ENCODE measurements at places on chromosomes 11 and 22.

DNA sequence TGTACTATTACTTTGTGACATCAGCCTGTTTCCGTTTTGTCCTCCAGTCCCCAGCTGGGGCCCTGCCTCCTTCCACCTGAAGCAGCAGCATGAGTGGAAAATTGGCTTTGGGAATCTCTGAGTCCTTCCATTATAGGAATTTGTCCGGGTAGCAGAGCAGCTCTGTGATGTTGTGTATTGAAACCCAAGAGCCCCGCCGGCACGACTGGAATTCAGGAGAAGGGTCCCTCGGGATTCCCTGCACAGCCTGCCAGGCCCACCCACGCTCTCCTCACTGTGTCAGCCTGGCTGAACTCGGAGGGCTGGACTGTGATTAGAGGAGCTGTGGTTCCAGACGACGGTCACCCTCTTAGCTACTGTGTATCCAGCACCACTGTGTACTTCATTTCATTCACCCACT lies 18.8 kb upstream of the TSPAN18 start:
- DNase-seq: no peak

GRCh38 chr22:46560696-46561295 lies 23.4 kb upstream of the CELSR1 start:
- DNase-seq: no peak

DNA sequence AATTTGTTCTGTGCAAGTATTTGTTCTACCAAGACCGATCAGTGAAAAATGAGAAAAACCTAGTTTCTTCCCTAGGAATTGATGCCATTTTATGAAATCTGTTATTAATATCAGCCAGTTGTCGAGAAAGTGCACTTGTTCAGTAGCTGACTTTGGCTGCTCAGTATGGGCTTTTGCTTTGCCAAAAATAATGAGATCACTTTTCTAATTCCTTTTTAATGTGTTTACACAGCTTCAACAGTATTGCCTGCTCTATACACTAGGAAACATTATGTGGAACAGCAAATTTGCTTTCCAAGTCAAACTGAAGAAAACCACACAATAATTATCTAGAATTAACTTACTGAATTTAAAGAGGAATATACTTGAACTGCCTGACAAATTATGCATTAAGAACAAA lies 34.4 kb downstream of the SCUBE2 start:
- no peak for DNase-seq

DNA sequence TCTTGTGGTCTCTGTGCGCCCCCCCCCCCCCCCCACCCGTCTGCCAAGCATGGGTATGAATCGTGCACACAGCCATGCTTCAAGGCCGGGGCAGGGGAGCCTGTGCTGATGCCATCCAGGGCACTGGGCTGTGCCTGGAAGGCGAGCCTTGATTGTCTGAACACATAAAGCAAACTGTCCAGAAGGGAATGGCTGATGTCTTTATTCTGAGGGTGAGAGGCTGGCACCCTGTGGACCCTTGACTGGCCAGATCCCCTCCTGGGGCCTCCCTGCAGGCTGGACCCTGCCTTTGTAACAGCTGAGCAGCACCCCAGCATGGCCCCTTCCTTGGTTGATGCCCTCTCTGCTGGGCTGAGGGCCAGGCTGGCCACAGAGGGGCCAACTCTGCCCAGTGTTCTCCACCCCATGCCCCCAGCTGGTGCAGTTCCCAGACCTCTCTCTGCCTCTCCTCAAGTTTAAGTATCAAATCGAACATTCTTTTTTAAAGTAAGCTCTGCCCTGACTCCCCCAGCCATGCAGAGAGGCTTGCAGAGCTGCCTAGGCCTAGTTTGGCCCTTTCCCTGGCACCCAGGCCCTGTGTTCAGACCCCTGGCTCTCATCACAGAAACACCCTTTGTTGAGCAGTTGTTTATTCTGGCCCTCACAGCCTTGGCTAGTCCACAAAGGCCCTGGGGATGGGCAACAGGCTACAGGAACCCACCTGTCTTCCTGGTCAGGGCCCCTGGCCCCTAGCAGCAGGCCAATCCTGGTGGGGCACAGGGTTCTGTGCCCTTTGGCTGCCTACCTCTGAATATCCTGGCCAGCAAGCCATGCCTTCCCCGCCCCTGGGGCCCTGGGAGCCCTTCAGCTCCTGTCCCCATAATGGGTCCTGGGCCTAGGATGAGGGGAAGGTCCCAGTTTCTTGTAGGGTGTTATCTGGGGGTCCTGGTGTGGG lies 3.9 kb upstream of the RANBP1 start:
- no peak for DNase-seq

- DNase-seq: no peak
Observed at GRCh38 chr11:115197433-115197832, 306.8 kb downstream of the CADM1 start.

GRCh38 chr22:30033137-30033536 lies 47.1 kb upstream of the HORMAD2 start:
- DNase-seq: no peak

DNA sequence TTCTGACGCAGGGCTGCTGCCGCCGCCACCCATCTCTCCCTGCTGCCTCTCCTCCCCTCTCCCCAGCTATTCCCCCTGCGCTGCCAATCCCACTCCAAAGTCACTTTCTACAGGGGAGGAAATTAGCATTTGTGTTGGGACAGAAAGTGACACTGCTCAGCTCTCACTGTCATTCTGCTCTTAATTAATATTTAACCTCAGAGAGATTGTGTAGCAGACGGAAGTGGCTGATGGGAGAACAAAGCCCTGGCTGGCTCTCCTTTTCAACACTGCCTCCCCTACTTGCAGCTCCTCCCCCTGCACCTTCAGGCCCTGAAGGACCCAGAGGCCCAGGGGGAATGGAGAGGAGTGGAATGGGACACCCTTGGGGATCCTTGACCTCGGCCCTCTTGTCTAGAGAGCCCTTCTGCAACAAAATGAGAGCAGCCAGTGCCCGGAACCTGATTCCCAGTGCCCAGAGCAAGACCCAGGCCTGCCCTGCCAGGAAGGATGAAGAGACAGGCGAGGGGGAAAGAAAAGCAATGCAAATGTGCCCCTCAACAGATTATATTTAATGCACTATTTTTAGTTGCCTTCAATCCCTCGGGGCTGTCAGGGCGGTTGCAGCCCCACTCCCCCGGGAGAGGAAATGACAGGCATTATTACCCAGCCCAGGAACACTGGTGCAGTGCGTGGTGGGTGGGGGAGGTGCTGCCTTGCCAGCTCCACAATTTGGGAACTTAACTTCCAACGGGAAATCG lies 14.6 kb upstream of the NRGN start:
- no peak for DNase-seq

Data from HS-27A (cell line).